Body of pancreas (tissue), 4 donors: ENCODE measurements at places on chromosomes 12 and 14. TPM values are rescaled to one million over a fixed set of nuclear protein-coding genes. Genes with fewer than 3 reads are reported as not detected.

DNA sequence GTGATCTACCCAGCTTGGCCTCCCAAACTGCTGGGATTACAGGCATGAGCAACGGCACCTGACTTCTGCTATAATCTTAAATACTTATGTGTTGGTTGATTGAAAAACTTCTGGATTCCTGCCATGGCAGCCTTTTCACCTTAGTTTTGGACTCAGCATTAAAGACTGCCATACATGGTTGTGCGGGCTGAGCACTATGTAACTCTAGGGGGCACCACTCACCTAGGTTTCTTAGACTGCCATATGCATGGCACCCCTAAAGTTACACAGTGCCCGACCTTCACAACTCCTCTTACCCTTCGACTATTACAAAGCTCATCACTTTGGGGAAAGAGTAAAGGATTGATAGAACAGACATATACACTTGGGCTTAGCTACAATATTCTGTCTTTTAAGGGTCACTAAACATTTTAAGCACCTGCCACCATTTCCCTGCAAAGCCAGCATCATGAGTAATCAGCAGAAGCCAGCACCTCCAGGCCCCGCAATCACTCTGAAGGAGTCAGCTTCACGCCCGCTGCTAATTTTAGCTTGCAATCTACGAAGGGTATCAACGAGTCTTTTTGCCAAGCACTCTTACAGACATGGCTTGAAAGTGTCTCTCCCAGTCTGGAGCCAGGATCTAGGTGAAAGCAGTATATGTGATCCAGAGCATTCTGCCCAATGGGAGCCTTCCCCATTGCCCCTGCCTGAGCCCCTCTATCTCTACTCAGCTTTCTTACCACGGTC, 59.8 kb downstream of the SUDS3 start:
- no peak overlapping the region for H3K27ac ChIP-seq
- no peak overlapping the region for H3K4me3 ChIP-seq
- no peaks in the 10 kb centered on the region for H3K27me3 ChIP-seq
- no peaks in the 10 kb centered on the region for H3K4me1 ChIP-seq
- no peaks in the 10 kb centered on the region for H3K36me3 ChIP-seq
- no peak for DNase-seq

IFNG-AS1 gene
- total RNA-seq: not detected

GRCh38 chr12:65655074-65655493, 169.2 kb upstream of the HMGA2 start:
- no peaks in the 10 kb centered on the region for H3K36me3 ChIP-seq
- H3K27ac ChIP-seq: no peak overlapping the region
- H3K4me3 ChIP-seq: no peak overlapping the region
- no peaks in the 10 kb centered on the region for H3K27me3 ChIP-seq
- no peak for DNase-seq

- no peak for DNase-seq
- no peak overlapping the region for H3K27ac ChIP-seq
- H3K27me3 ChIP-seq: no peaks in the 10 kb centered on the region
- no peaks in the 10 kb centered on the region for H3K36me3 ChIP-seq
Measured at GRCh38 chr12:14994610-14995009, 21.8 kb downstream of the PDE6H start.

DNA sequence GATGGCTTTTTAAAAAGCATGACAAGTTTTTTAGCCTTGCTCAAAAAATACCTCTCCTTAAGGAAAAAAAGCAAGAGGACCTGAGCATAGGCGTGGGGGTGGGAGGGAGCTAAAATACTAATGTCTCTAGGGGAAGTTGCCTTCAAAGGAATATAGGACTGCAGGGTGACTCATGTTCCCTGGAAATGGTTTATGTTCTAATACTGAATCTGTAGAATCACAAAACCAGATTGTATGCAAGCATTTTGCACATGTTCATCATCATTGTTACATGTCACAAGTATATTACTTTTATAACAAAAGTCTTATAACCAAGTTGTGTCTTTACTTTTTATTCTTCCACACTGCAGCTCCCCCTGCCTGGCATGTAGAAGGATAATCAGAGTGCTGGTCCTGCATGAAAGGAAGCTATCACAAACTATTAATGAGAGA, 36.6 kb downstream of the GPR135 start:
- DNase-seq: no peak
- no peak overlapping the region for H3K4me3 ChIP-seq
- no peaks in the 10 kb centered on the region for H3K4me1 ChIP-seq
- H3K27ac ChIP-seq: no peak overlapping the region
- no peaks in the 10 kb centered on the region for H3K27me3 ChIP-seq
- no peaks in the 10 kb centered on the region for H3K36me3 ChIP-seq

PLA2G1B gene
- 6,971 TPM for total RNA-seq

DNA sequence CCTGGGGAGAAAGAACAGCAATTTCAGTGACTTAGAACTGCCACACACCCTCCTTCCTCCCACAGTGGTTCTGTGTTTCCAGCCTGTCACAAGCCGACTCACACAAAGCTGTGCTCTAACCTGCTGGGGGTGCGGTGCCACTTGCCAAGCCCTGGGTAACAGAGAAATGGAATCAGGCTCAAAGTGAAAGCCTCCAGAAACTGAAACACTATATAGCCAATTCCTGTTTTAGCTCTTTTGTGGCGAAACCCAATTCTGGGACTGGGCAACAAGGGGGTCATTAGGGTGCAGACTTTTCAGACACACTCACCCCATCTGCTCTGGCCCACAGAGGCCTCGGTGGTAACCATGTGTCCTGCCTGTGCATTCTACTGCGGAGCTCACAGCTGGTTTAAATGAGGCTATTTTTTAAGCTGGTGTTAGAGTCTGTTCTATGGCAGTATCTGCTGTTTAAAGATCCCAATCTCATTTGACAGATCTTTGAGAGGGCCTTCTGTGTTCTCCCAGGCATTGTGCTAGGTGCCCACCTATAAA, 15.2 kb upstream of the ACTR6 start:
- H3K4me3 ChIP-seq: no peak overlapping the region
- H3K36me3 ChIP-seq: no peaks in the 10 kb centered on the region
- DNase-seq: no peak
- no peaks in the 10 kb centered on the region for H3K4me1 ChIP-seq
